ENCODE measurements at places on chromosomes 6 and 20.

DNA sequence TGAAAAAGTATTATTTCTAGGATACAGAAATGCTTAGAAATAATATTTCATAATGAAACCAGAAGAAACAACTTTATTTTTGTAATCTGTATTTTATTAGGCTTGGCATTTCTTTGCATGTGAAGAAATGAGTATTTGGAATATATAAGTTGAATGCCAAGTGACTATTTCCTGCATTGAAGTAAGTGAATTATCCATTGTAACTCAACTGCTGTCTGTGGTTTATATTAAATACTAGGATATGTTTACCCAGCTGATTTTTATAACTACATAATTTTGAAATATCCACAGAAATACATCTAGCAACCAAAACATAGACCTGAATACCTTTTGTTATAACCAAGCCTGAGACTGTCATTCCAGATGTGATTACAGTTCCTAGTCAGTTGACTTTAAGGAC, 207.6 kb downstream of the THBS2 start:
- DNase-seq: no peak

- DNase-seq: no peak
Observed at GRCh38 chr6:35919085-35919826, 1.6 kb downstream of the SRPK1 start.

DNA sequence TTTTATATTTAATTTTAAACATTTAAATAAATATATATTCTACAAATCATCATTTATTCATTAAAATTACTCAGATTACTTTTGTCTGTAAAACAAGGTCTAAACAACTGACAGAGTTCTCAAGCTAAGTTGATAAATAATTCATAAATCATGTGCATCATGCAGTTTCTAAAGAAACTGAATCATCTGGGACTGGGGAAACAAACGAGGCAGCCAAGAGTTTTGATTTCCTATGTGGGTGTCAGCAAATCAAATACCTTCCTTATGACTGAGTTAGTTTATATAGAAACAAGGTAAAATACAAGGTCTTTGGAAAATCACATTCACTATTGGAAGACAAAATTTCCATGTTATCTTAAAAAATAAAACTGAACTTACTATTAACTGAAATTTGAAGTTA, 149.9 kb upstream of the BEND6 start:
- no peak for DNase-seq

GRCh38 chr6:143187238-143187923, 126.7 kb downstream of the AIG1 start:
- DNase-seq: no peak

GRCh38 chr20:39825950-39826349, 863.1 kb downstream of the MAFB start:
- DNase-seq: no peak

DNA sequence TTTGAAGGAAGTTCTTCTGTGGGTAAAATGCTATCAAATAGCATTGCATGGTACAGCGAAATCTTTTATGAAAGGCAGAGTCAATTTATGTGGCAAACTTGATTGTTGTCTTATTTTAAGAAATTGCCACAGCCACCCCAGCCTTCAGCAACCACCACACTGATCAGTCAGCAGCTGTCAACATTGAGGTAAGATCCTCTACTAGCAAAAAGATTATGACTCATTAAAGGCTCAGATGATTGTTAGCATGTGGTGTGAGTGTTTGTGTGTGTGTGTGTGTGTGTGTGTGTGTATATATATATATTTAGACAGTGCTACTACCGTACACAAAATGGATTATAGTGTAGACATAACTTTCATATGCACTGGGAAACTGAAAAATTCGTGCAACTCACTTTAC, 27.8 kb downstream of the LRRN4 start:
- DNase-seq: no peak

DNA sequence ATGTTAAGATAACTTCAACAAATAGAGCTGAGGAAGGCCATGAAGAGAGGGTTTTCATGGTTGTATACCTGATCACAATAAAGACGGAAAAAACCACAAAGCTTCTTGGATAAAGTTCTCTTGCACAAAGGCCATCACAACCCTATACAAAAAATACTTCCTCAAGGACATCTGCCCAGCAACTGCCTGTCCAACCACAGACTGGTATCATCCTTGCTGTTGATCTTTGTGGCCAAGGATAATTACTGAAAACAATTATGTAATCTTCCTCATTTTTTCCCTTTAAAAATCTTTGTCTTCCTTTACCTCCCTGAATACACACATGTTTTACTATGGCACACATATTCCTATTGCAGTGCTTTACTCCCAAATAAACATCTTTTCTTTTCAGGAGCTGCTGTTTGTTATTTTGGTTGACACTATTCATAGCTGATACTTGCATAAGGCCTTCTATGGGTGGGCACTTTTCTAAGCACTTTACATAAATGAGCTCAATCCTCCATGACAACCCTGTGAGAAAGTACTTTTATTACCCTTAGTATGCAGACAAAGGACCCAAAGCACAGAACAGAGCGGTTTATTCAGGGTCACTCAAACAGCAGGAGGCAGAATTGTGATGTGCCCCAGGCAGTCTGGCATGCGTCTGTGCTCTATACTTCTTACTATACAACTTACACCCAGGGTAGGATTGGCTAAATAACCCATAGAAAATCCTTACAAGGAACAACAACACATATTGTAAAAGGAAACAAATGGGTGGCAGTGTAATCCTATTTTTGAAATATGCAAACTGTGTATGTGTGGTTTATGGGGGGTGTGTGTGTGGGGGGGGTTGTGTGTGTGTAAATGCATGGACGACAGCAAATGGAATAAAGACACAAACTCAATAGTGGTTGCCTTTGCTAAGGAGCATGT, 35.1 kb downstream of the SNRNP48 start:
- DNase-seq: no peak

DNA sequence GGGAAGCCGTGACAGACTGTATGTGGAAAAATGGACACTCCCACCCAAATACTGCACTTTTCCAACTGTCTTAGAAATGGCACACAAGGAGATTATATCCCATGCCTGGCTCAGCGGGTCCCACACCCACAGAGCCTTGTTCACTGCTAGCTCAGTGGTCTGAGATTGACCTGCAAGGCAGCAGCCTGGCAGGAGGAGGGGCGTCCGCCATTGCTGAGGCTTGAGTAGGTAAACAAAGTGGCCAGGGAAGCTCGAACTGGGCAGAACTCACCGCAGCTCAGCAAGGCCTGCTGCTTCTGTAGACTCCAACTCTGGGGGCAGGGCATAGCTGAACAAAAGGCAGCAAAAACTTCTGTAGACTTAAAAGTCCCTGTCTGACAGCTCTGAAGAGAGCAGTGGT, 11.4 kb upstream of the RNF146 start:
- no peak for DNase-seq

- no peak for DNase-seq
Observed at GRCh38 chr6:165743366-165743898, 80.4 kb upstream of the PDE10A start.

- DNase-seq: no peak
Observed at GRCh38 chr20:33655164-33655563, 7.0 kb upstream of the C20orf144 start.

GRCh38 chr6:10621213-10621612, 73.2 kb downstream of the C6orf52 start:
- DNase-seq: no peak

DNA sequence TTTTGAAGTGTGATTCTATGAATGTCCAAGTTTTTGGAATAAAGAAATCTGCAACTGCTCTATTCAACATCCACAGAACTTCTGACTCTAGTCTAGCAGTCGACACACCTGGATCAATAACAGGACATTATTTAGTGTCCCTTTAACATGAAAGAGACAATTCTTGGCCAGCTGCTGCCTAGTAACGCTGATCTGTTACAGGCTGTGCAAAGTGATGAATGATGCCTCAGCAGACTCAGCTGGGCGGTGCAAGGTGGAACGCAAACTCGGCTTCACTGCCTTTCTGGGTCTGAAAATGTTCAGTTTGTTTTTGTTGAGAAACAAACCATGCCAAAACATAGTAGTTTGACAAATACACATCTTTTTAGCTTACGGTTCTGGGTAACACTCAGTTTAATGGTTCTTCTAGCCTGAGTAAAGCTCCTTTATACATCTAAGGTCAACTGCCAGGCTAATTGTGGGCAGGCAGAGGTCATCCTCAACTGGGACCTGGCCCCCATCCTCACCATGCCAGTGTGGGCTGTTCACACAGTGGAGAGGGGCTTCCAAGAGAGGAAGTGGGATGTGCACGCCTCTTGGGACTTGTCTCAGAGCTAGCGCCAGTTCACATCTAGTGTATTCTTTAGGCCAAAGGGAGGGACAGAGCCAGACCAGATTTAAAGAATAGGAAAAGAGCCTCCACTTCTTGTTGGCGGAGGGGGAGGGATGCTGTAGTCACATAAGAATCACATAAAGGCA, 879.7 kb downstream of the QKI start:
- DNase-seq: no peak

- peak; percentile 71 for DNase-seq
Observed at GRCh38 chr20:58892141-58892931, 39.8 kb downstream of the GNAS start.

- no peak for DNase-seq
Observed at GRCh38 chr6:83883240-83883639, 23.8 kb downstream of the CYB5R4 start.

GRCh38 chr20:3218307-3218988, 9.2 kb downstream of the ITPA start:
- DNase-seq: peak; percentile 25

DNA sequence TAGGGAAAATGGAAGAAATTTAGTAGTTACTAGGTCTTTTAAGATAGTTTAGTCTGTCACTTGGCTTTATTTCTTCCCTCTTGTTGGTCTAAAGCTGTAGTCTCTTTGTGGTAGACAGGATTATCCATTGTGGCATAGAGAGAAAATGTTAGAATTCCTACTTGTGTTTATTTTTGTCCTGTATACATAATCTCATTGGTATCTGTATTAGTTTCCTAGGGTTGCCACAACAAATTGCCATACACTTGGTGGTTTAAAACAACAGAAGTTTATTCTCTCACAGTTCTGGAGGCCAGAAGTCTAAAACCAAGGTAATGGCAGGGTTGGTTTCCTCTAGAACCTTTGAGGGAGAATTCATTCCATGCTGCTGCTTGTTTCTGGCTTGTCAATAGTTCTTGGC, 119.4 kb downstream of the ZFAND3 start:
- no peak for DNase-seq

DNA sequence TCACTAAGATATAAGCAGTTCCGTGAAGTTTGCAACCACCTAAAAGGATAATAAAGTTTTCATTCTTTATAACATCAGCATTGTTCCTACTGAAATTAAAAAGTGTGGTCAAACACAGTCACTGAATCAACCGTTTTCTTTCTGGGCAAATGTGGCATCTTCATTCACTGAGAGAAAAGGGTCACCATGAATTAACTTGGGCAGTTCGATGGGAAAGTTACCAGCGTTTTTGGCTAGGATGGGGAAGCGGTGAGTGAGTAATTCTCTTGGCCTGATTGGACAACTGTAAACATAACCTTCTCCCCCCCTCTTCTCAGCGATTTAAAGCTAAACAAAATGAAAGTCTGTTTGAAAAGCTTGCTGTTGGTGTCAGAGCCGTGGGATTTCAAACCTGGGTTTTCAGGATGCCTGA, 181.8 kb downstream of the SASH1 start:
- DNase-seq: no peak

DNA sequence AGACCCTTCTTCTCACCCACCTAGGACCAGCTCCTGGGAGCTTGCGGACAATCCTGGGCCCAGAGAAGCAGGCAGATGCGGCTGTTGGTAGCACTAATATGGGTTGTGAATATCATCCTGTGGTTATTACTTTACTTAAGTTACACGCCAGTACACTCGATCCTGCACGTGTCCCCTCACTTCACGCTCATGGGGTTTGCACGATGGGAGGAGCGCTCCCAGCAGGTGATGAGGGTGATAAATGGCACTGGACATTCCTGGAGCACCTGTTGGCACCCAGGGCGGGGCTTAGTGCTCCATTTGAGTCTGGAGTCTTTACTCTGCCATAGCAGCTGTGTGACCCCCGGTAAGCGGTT, 335.1 kb downstream of the PREX1 start:
- no peak for DNase-seq

Measured in prostate gland (tissue), 2 donors.